Muscle of back (tissue), 13 donors: ENCODE measurements at places on chromosomes 13 and 19.
A peak's percentile ranks its signal among the peaks of the same experiment; 100 is the strongest.

- DNase-seq: no peak
Measured at GRCh38 chr13:99221567-99222239, 21.0 kb downstream of the UBAC2 start.

- DNase-seq: no peak
Measured at GRCh38 chr13:105816994-105817393, 718.5 kb downstream of the EFNB2 start.

GRCh38 chr19:34525001-34525400 lies 43.4 kb downstream of the WTIP start:
- DNase-seq: no peak

DNA sequence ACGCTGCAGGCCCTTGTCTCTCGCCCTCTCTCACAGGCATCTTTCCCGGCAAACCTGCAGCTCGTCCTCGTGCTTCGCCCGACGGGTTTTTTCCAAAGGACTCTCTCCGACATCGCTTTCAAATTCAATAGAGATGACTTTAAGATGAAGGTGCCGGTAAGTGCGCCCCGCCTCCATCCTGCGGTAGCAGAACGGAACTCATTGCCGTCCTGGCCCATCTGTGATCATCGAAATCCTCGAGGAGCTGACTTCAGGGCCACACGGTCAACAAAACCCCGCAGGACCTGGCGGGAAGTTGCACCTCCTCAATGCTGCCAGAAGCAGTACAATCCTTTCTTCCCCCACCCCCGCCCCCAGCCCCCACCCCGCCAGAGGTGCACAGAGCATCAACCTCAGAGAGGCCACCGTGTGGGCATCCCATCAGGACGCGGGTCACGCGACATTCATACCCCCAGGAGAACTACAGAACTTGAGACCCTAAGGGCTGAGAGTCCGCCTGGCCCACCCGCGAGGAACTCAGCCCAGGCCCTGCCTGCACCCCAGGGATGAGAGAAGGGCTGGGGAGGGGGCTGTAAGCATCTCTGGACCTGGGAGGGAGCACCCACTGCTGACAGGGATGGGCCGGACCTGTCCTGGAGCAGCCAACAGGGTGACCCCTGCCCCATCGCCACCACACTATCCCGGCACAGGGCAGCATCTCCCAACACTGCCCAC lies 44.9 kb upstream of the F7 start:
- DNase-seq: no peak

DNA sequence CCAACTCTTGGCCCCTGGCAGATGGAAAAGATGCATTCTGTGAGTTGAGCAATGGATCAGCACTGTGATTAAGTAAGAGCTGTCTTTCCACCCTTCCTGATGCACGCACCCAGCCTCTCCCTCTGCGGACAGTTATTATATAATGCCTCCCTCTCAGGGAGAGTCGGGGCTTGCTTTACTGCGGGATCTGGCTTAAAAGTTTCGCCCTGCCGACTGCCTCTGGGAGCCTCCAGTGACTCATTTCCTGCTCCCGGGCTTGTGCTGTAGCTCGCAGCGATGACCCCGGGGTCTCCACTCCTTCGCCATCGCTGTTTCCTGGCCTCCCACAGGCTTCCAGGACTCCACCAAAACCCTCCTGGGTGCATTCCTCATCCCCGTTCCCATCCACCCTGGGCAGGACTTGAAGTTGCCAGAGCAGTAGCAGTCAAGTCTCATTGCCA lies 107.4 kb upstream of the SLC7A1 start:
- DNase-seq: peak; percentile 16

- DNase-seq: no peak
Measured at GRCh38 chr13:99760456-99760855, 211.1 kb downstream of the ZIC5 start.

DNA sequence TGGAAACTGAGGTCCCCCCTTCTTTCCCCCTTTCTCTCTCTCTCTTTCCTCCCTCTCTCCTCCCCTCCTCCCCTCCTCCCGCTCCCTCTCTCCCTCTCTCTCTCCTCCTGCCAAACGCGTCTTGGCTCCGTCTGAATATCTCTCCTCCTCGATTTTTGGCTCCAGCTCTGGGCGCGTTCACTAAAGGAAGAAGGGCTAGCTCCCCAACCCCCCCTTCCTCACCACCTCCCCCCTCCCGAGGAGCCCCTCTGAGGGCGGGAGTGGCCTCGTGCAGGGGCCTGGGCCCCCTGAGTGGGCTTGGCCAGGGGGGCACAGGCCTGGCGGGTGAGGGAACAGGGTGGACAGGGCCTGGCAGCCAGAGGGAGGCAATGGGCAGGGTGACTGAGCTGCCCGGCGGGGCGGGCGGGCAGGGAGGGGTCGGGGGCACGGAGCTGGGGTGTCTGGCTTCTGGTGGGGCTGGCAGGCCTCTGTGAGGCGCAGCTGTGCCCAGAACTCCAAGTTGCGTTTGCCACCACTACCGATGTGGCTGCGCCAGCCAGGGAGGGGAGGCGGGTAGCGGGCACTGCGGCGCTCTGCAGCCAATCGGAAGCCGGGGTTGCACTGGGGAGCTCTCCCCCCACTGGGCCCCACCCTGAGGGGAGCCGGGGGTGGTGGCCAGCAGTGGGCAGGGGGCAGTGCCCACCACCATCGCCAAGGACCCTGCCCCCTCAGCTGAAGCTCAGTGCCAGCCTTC lies 7.1 kb downstream of the NFIX start:
- DNase-seq: peak; percentile 92

DNA sequence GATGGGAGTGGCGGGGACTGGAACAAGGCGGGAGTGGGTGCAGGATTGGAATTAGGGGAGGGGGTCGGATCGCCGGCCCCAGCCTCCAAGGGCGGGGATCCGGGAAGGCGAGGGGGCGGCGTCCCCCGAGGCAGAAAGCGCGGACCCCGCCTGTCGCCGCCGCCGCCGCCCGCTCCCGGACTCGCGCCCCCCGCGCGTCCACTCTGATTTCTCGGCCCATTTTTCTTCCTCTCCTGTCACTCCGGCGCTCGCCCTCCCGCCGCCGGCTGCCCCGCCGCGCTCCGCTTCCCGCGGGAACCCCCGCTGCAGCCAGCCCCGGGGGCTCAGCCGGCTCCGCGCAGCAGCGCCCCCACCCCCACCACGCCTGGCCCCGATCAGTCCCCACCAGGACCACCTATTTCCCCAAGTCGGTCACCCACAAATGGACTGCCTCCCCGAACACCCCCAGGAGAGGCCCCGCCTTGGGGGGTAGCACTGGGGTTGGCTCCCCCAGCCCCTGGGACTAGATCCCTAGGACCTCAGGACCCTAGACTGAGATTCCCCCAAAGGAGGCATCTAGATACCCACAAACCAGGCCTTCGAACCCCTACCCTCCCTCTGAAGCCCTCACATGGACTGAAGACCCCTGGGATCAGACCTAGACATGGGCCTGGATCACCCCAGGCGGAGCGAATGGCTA lies 12.6 kb upstream of the ERFL start:
- DNase-seq: no peak

GRCh38 chr13:30871588-30872275 lies 34.3 kb upstream of the MEDAG start:
- peak; percentile 79 for DNase-seq

DNA sequence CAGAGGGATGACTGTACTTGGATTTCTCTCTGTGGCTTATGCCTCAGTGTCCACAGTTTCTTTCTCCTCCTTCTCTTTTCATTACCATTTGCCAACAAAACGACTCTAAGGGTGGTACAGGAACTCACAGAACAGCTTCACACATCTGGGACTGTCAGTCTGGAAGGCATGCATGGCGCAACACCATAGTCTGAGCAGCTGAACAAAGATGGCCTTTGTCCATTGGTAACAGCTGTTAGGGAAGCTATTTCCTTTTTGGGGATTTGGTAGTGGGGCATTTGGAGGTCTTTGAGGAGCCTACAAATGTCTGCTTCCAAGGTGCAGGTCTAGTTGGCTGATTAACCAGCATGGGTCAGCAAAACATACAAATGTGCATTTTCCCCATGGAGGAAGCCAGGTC lies 81.4 kb upstream of the PCDH8 start:
- peak; percentile 40 for DNase-seq

DNA sequence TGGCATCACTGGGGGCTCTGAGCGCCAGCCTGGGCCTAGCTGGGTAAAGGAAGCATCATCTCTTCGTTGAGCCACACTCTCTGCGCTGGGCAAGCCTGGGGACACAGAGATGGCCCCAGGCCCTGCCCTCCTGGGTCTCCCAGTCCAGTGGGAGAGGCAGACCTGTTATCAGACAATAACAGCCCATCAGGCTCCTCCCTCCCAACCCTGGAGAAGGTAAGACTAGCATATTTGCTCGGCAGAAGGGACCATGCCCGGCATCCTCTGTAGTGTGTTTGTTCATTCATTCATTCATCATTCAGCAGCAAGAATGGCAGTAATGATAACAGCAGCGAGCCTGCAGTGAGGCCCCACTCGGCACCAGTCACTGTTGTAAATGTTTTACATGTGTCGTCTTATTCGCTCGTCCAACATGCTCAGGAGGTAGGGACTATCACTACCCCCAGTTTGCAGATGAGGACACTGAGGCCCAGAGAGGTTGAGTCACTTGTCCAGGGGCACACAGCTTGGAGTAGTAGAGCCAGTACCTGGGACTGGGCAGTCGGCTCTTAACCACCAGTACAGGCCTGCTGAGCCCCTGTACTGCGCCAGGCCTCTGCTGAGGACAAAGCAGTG lies 33.2 kb downstream of the PAK4 start:
- no peak for DNase-seq

DNA sequence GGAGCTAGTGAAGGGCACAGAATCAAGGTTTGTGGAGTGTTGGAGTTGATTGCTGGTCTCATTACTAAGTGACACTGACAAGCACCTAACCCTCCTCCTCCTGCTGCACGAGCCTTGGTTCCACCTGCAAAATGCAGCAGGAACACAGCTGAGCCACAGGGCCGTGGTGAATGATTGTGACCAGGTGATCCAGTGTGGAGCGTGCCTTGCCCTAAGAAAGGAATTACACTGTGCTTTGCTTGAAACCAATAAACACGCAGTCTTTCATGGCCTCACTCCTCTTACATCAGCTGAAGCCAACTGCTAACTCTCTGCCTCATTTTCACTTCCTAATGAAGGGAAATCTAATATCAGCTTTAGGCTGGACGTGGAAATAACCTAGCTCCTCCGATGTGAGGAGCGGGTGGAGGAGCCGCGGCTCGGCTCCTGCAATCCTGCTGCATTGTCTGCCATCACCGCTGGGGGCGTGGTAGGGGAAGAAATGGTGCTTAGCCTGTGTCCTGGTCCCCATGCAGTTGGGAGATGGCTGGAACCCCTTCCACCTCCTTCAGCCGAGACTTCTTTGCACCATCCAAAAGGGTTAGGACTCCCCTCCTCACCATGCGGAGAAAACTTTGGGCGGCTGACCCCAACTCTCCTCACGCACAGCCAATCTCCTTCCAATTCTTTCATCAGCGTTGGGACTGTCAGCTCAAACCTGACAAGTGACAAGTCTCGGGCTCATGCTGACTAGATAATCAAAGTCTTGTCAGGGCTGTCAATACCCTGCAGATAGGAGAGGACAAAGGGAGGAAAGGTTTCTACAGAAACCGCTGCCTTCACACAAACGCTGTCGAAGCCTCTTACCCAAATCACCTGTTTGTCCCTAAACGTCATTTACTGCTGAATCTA lies 427.9 kb downstream of the ZNF536 start:
- peak; percentile 37 for DNase-seq

GRCh38 chr13:71830736-71831135 lies 36.3 kb downstream of the DACH1 start:
- DNase-seq: no peak

DNA sequence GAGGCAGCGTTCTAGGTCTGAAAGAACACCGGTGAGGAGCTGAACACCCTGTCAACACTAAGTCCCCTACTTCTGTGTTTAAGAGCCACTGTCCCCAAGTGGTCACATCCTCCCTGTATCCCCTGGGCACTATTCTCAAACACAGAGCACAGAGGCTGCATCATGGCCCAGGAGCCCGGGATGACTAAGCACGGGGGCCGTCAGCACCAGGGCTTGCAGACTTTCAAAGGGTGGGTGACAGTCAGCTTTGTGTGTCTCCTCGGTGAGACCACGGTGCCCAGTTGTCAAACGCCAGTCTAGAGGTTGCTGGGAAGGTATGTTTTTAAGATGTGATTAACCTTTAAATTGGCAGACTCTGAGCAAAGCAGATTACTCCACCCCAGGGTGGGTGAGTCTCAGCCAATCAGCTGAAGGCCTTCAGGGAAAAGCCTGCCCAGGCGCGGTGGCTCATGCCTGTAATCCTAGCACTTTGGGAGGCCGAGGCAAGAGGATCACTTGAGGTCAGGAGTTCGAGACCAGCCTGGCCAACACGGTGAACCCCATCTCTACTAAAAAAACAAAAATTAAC lies 8.0 kb downstream of the MAP2K2 start:
- no peak for DNase-seq

- no peak for DNase-seq
Measured at GRCh38 chr19:32316034-32316433, 29.4 kb upstream of the ZNF507 start.

GRCh38 chr13:94968757-94969086 lies 256.4 kb upstream of the SOX21 start:
- no peak for DNase-seq

- no peak for DNase-seq
Measured at GRCh38 chr13:103168901-103169508, 102.8 kb upstream of the SLC10A2 start.

DNA sequence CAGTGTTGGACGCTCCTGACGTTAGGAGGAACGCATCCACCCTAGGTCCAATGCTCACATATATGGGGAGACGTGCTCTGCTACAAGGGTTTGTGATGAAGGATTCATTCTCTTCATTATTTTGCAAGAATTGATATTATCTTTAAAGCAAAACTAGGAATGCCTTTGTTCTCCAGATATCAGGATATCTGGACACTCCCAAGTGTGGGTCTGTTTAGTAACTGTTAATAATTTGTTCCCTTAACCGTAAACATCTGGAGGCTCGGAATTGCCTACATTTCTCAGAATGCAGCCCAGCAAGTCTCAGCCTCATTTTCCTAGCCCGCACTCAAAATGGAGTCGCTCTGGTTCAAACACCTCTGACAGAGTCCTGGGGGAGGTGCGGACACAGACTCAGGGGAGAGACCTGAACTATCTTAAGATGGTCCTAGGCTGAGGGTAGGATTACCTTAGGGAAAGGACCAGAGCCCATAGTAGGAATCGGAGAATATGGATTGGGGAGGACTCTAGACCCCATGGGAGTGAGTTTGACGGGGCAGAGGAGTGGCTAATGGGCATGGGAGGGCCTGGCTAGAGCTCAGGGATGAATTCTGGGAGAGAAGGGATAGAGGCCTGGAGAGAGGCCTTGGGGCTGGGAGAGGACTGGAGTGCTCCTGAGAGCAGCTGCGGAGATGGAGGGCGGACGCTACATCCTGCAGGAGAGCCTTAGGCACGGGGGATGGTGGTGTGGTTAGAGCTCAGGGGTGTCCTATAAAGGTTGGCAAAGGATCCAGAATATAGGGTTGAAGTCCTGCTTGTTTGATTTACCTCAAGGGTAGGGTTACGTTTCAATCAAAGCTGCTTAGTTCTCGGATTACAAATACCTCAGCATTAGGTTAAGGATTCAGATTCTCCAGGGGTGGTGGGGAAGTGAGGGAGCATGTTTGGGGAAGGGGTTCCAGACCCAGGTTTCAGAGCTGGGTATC lies 43.2 kb downstream of the ZNF331 start:
- no peak for DNase-seq

- peak; percentile 21 for DNase-seq
Measured at GRCh38 chr13:28532388-28533124, 37.6 kb upstream of the FLT1 start.
